ENCODE measurements at places on chromosomes 1 and 21.

DNA sequence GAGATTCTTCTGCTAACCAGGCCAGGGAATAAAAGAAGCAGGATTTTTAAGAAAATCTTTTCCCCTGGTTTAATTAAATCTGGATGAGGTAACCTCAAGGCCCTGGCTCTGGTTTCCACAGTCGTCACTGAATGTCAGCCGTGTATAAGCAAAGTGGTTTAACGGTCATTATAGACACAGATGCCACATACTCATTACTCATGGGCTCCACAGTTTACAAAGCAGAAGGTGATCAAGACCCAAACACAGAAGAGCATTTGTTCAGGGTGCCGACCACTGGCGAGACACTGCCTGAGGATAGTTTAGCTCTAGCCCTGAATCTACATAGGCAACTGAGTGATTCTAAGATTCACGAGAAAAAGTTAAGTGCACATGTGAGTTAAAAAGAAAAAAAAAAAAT is 27.8 kb upstream of the RAP1GAP start:
- no peaks in the 10 kb centered on the region for H3K27me3 ChIP-seq
- H3K4me1 ChIP-seq: peaks cover 5% of the 10 kb centered on the region
- DNase-seq: no peak
- H3K4me3 ChIP-seq: no peak overlapping the region

GRCh38 chr1:184889902-184890301 is 84.4 kb downstream of the NIBAN1 start:
- H3K36me3 ChIP-seq: no peaks in the 10 kb centered on the region
- no peak overlapping the region for H3K27ac ChIP-seq

DNA sequence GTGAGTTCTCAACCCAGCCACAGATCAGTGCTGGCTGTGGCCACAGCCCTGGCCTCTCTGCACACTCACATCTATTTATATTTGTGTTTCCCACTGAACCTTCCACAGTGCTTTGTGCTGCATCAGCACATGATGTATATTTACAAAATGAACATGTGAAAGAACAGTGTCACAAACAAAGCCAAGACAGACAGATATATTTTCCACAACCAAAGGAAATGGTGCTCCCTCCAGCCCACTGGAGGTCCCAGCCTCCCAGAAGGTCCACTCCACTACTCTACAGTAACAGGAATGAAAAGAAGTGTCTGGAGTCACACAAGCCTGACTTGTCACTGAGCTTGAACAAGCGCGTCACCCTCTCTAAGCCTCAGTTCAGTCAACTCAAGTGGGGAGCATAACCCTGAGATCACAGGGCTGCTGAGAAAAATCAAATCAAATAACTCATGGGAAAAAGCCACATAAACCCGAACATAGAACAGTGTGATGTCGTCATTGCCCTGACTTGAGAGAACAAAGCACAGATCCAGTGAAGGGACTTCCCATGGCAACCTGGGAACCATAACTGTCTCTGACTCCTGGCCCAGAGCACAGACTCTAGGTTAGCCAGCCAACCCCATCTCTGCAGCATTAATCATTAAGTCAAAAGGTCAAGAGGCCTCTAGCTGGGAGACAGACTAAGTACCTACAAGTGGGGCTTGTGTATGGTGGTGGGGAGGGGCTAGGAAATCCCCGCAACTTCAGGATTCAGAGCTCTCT is 121.2 kb downstream of the TRABD2B start:
- no peaks in the 10 kb centered on the region for H3K36me3 ChIP-seq
- peaks cover 3% of the 10 kb centered on the region for H3K4me1 ChIP-seq
- DNase-seq: no peak
- H3K27ac ChIP-seq: no peak overlapping the region
- H3K27me3 ChIP-seq: no peaks in the 10 kb centered on the region
- H3K4me3 ChIP-seq: no peak overlapping the region

GRCh38 chr1:41900603-41901444 is 17.9 kb downstream of the HIVEP3 start:
- DNase-seq: no peak
- no peaks in the 10 kb centered on the region for H3K36me3 ChIP-seq
- no peak overlapping the region for H3K27ac ChIP-seq

DNA sequence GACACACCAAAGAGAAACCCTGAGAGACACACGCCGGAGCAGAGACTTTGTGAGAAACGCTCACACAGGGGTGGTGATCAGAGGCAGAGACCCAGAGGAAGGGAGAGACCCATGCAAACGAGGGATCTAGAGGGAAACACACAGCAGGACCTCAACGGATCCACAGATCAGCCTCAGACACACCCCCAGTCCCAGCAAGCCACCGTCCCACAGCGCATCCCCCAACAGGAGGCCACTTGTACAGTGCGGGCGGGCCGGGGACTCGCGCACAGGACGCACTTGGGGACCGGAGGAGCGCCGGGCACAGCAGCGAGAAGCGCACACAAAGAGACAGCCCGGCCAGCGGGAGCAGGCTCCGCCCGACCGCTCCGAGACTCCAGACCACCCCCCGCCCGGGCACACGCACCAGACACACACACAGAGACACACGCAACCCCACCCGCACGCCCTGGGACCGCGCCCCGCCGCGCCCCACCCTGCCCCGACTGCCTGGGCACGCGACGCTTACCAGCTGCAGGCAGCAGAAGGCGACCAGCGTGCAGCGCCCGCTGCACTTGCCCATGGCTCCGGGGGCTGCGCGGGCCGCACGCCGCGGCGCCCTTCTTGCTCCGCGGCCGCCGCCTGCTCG is 587 bp downstream of the NKAIN1 start:
- H3K4me3 ChIP-seq: peak overlapping the region; percentile 24
- H3K27ac ChIP-seq: no peak overlapping the region
- H3K4me1 ChIP-seq: peaks cover 6% of the 10 kb centered on the region
- no peak for DNase-seq
- peaks cover 40% of the 10 kb centered on the region for H3K27me3 ChIP-seq
- H3K36me3 ChIP-seq: no peaks in the 10 kb centered on the region

DNA sequence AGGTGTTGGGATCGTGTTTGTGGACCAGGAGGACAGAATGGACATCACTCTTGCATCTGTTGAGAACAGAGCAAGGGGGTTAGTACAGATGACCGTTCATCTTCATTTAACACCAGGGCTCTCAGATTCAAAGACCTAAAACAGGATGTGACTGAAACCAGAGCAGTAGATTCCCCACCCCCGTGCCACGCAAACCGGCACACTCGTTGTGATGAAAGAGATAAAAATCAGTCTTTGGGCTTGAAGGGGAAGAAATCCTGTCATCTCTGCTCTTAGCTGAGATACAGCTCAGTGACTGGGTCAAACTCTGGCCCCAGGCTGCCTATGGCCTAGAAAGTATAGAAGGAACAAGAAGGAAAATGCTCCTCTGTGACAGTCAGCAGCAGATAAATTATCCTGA is 146.2 kb upstream of the KRTAP19-8 start:
- DNase-seq: peak; percentile 61
- H3K4me1 ChIP-seq: peaks cover 68% of the 10 kb centered on the region
- H3K36me3 ChIP-seq: peaks cover 7% of the 10 kb centered on the region
- H3K4me3 ChIP-seq: peak overlapping the region; percentile 35
- no peaks in the 10 kb centered on the region for H3K27me3 ChIP-seq
- H3K27ac ChIP-seq: peak overlapping the region; percentile 74

- no peaks in the 10 kb centered on the region for H3K27me3 ChIP-seq
- H3K27ac ChIP-seq: no peak overlapping the region
- no peaks in the 10 kb centered on the region for H3K4me1 ChIP-seq
- H3K4me3 ChIP-seq: no peak overlapping the region
- DNase-seq: no peak
Observed at GRCh38 chr1:222792744-222793143, 22.1 kb upstream of the DISP1 start.

GRCh38 chr21:29499734-29500343 is 201.1 kb downstream of the BACH1 start:
- H3K4me1 ChIP-seq: no peaks in the 10 kb centered on the region
- no peak overlapping the region for H3K4me3 ChIP-seq
- DNase-seq: no peak
- H3K27me3 ChIP-seq: no peaks in the 10 kb centered on the region
- H3K27ac ChIP-seq: no peak overlapping the region
- no peaks in the 10 kb centered on the region for H3K36me3 ChIP-seq

GRCh38 chr1:226637147-226637935 is 88.8 kb downstream of the STUM start:
- H3K4me3 ChIP-seq: no peak overlapping the region
- H3K27ac ChIP-seq: no peak overlapping the region
- no peaks in the 10 kb centered on the region for H3K27me3 ChIP-seq
- no peak for DNase-seq

GRCh38 chr1:150762552-150762951 is 3.0 kb downstream of the CTSS start:
- no peak overlapping the region for H3K27ac ChIP-seq
- no peaks in the 10 kb centered on the region for H3K27me3 ChIP-seq
- DNase-seq: no peak
- H3K36me3 ChIP-seq: peaks cover 4% of the 10 kb centered on the region
- H3K4me3 ChIP-seq: no peak overlapping the region

- no peaks in the 10 kb centered on the region for H3K36me3 ChIP-seq
- no peak overlapping the region for H3K4me3 ChIP-seq
- no peak for DNase-seq
- H3K27me3 ChIP-seq: peaks cover 19% of the 10 kb centered on the region
- peak overlapping the region; percentile 36 for H3K27ac ChIP-seq
Observed at GRCh38 chr1:43554444-43554992, 23.8 kb downstream of the PTPRF start.

DNA sequence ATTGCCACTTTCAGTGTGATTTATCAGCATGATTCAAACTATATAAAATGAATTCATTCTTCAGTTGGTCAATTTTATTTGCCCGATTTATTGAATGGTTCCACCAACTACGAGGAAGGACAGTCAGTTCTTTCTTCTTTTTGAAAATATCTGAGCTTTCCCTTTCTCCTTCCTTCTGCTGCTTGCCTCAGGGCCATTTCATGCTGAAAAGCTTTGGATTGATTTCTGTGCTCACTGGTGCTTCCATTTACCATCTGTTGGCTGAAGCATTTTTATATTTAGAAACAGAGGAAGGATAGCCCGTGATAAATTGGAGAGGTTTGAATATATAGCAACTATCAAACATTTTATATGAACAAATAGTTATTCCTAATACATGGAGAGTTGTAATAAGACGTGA is 68.9 kb upstream of the ADAMTS5 start:
- no peaks in the 10 kb centered on the region for H3K27me3 ChIP-seq
- H3K4me1 ChIP-seq: no peaks in the 10 kb centered on the region
- H3K4me3 ChIP-seq: no peak overlapping the region
- no peak for DNase-seq

- peaks cover 38% of the 10 kb centered on the region for H3K36me3 ChIP-seq
- no peak within 1 kb of the TSS for H3K27ac ChIP-seq
- peak within 1 kb of the TSS; percentile 67 for H3K4me3 ChIP-seq
- DNase-seq: peak; percentile 92
- peaks cover 17% of the 10 kb centered on the region for H3K4me1 ChIP-seq
Observed at GRCh38 chr1:958823-959730, at the start of gene NOC2L. TSS of gene NOC2L (minus strand) at chr1:959256. CDS start at chr1:959240, 16 bp downstream.

DNA sequence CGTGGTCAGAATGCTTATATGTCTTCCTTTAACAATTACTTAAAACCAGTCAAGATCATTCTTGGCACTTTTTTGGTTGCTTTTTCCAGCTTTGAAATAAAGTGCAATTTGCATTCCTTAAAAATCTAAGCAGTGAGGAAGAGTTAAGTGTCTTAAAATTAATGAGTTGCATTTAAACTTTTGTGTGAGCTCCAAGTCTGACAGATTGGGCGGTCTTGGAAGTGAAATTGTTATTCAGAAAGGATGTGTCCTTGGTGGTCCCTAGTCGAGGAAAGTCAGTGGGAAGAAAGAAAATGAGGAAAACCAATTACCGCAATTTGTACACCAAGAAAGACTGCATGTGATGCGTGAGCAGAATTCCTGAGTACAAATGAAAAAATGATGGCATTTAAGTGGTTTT is 132.5 kb downstream of the HHIPL2 start:
- no peak for DNase-seq
- H3K27me3 ChIP-seq: no peaks in the 10 kb centered on the region
- no peak overlapping the region for H3K4me3 ChIP-seq

GRCh38 chr1:178037510-178038253 is 56.2 kb upstream of the RASAL2 start:
- peaks cover 7% of the 10 kb centered on the region for H3K27me3 ChIP-seq
- H3K36me3 ChIP-seq: no peaks in the 10 kb centered on the region
- peak overlapping the region; percentile 27 for H3K4me3 ChIP-seq
- DNase-seq: no peak

DNA sequence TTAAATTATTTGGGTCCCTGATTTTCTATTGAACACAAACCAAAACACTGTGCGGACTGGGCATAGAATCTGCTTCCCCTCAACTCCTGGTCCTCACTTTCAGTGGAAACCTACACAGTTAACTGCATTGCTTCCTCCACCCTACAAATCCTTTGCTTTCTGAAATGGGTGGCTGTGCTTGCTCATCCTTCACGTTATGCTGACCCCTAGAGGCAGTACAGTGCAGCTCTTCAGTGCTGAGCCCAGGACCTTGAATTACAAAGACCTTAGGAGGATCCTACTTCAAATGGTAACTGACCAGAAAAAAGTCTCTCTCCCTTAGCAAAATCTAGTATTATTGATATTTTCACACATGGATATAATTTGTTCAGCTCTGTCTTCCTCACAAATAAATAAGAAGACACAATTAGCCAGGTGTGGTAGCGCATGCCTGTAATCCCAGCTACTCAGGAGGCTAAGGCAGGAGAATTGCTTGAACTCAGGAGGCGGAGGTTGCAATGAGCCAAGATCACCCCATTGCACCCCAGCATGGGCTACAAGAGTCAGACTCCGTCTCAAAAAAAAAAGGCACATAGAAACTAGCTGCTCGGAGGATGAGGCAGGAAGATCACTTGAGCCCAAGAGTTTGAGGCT is 63.4 kb upstream of the L1TD1 start:
- H3K27me3 ChIP-seq: no peaks in the 10 kb centered on the region
- H3K36me3 ChIP-seq: no peaks in the 10 kb centered on the region
- no peak overlapping the region for H3K27ac ChIP-seq
- H3K4me3 ChIP-seq: no peak overlapping the region
- H3K4me1 ChIP-seq: no peaks in the 10 kb centered on the region

DNA sequence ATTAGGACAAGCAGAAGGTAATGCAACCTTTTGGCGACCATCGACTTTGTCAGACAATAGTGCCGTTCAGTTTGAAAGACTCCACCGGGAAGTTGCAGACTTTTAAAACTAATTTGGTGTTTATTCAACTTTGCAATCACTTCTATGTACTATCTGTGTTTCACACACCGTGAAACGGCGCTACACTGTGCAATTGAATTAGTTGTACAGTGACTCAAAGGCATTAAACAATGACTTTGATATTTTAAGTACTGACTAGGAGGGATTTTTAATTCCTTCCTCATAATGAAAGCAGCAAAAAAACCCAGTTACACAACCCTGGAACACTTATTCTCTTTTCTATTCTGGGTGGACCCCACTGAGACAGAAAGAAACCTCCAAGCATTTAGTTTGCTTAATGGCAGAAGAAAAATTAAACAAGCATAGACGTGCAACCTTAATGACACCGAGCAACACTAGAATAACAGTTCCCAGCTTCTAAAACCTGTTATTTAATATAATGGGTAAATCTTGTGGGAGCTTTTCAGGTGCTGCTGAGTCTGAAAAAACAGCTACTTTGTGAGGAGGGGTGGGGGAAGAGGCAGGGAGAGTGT is 176.8 kb downstream of the LMO4 start:
- no peak overlapping the region for H3K4me3 ChIP-seq
- H3K27ac ChIP-seq: no peak overlapping the region
- no peaks in the 10 kb centered on the region for H3K27me3 ChIP-seq
- H3K4me1 ChIP-seq: no peaks in the 10 kb centered on the region

GRCh38 chr1:1899266-1899966 is 8.5 kb upstream of the GNB1 start:
- H3K27ac ChIP-seq: no peak overlapping the region
- no peaks in the 10 kb centered on the region for H3K36me3 ChIP-seq
- H3K27me3 ChIP-seq: no peaks in the 10 kb centered on the region
